RWPE1 (cell line): ENCODE measurements at places on chromosomes 1 and 21.

DNA sequence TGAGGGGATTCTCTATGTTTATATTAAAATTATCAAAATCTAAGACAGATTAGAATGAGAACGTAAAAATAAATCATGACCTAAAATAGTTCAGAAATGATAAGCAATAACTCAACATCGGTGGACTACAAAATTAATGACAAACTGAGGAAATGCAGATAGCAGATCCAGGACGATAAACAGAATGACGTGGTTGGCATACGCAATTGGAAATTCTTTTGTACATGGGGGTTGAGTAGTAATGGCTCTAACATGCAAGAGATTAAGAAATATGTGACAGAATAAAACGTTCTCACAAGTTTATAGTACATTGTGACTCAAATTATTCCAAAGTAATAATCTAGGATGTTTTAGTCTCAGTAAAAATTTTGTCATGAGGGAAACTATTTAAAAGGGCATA, 575.2 kb upstream of the BRINP3 start:
- DNase-seq: no peak

- DNase-seq: no peak
Observed at GRCh38 chr21:42361286-42361685, 5.0 kb downstream of the TFF1 start.

- no peak for DNase-seq
Observed at GRCh38 chr21:44065428-44065827, 41.8 kb upstream of the PWP2 start.

- DNase-seq: peak; percentile 50
Observed at GRCh38 chr1:107750364-107750959, 214.5 kb downstream of the VAV3 start.

DNA sequence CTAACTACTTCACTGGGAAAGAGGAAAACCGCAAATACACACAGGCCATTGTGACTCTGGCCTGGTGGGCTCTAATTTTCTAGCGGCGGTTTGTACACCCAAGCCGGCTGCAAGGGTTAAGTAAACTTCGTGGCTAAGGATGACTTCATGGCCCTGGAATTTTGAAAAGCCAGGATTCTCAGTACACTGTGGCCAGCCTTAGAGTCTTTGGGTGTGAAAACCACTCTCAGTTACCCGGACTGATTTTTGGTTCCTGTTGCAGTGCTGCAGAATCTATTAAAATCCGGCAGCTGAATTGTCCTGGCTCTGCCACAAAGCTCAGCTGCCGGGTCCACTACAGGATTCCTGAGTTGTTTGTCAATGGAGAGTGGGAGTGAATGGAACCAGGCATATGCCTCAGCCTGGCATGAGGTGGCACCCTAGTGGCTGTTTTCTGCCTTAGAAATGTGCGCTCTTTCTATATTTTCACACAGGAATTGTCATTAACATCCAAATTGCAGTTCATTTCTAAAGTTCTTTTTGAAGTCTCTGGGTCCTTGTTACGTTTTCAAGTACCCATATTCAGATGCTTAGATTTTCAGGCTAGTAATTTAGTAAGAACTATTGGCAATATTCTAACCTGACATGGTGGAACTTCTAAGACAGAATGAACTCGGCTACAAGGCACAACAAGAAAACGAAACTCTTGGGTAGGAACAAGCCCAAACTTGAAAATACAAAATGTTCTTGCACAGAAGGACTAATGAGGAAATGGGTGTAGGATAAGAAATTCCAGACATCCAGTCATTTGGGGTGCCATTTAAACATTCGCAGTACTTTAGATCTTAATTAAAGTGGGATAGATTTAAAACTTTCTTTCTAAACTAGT, 255.9 kb downstream of the NFIA start:
- peak; percentile 89 for DNase-seq

DNA sequence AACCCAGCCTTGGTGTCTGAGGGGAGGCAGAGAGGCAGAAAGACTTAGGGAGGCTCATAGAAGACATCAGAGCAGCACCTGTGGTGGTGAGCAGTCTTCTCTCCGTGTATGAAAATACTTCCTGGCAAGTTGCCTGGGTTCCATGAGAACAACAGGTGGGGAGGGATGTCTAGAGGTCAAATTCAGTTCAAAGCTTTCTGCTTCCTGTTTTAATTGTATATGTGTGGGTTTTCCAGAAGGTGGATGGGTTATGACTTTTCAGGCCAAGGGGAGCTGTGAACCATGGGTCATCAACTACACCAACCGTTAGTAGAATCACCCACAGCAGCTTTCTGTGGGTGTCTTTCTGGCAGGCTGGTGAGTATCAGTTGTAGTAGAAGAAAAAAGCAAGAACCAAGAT, 4.1 kb upstream of the FCRL2 start:
- no peak for DNase-seq

- DNase-seq: no peak
Observed at GRCh38 chr1:246734866-246735265, 10.7 kb downstream of the SCCPDH start.

- DNase-seq: no peak
Observed at GRCh38 chr1:240344918-240345317, 253.2 kb downstream of the FMN2 start.

GRCh38 chr1:211313392-211313791, 13.2 kb upstream of the TRAF5 start:
- no peak for DNase-seq

DNA sequence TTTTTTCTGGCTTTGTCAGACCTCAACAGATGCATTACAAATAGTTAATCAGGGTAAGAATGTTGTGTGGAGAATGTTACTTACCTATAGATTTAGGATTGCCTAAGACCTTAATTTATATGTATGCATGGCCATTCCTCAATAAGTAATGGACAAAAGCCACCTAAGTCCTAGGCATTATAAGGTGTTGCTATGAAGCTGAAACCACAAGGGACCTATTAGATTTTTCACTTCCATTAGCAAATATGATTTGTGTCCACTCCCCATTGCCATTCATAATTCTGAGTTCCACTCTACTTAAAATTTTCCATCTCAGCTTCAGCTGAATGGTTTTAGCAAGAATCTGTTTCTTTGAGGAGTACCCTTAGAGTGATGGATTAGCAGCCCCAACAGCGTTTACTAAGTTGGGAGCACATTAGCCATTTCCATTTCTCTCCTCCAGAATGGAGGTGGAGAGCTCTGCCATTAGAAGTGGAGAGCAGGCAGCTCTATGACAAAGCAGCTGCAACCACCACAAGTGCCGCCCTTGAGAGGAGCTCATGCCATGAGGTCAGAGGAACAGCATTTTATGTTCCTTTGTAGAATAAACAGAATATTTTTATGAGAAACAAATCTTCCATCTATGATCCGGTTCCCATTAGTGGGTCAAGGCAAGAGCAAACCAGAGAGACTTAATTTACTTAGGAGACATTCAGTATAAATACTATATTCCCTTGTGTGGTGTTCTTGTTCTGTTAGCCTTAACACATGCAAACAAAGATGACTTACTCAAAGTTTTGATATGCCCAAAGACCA, 28.9 kb upstream of the C1orf87 start:
- DNase-seq: no peak

DNA sequence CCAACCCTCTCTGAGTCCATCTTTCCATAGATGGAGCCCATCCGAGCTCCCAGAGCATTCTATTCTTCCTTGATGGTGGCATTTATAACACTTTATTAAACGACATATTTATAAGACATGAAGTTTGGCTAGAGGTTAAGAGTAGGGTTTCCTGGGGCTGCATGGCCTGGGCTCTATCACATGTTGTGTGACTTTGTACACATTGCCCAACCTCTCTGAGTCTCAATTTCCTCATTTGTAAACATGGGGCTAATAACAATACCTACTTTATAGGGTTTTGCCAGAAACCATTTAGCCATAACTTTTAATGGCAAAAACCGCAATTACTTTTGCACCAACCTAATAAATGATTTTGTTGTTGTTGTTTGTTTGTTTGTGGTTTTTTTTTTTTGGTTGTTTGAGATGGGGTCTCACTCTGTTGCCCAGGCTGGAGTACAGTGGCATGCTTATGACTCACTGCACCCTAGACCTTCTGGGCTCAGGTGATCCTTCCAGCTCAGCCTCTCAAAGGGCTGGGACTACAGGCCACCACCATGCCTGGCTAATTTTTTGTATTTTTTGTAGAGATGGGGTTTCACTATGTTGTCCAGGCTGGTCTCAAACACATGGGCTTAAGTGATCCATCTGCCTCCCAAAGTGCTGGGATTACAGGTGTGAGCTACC, 13.9 kb upstream of the ASAP3 start:
- no peak for DNase-seq

GRCh38 chr21:26449161-26449560, 123.9 kb downstream of the CYYR1 start:
- DNase-seq: peak; percentile 56

- DNase-seq: no peak
Observed at GRCh38 chr1:174194461-174194860, 35.1 kb downstream of the RABGAP1L start.

- DNase-seq: no peak
Observed at GRCh38 chr1:205245096-205245495, 17.4 kb downstream of the TMCC2 start.

DNA sequence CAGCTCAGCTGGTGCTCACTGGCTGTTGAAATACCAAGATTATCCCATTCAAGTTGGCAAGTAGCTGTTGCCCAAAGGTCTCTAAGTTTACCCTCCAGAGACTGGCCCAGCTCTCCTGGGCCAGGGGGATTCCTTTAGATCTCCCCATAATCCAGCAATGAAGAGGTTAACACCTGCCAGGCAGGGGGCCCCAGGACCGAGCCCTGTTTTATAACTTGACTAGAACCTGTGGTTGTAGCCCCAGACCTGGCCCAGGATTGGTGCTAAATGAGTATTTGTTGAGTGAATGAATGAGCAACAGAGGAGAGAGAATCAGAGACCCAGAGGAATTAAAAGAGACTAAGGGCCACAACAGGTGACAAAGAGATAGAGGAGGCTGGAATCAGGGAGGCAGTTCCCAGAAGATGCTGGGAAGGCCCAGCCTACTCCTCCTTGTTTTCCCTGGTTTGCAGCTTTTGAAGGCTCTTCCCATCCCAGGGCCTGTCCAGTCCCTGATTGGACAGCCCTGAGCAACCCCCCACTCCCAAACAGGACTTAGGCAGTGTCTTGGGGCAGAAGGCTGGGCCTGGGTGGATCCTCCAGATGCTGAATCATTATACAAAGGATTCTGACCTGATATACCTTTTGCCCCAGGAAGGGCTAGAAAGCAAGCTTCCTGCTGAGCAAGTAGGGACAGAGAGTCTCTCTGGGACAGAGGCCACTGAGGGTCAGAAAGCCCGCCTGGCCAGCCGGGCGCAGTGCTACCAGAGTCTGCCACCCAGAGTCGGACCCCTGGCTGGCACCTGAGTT, 2.4 kb upstream of the RHBG start:
- DNase-seq: no peak

GRCh38 chr1:231983588-231984193, 357.1 kb downstream of the DISC1 start:
- DNase-seq: no peak

GRCh38 chr1:20430355-20431175, 55.4 kb downstream of the CAMK2N1 start:
- DNase-seq: peak; percentile 54

- DNase-seq: no peak
Observed at GRCh38 chr1:84415396-84415795, 17.1 kb downstream of the DNASE2B start.

GRCh38 chr1:47031059-47031458, 7.6 kb downstream of the CYP4X1 start:
- DNase-seq: peak; percentile 38

- DNase-seq: no peak
Observed at GRCh38 chr1:111214884-111215283, 12.6 kb upstream of the CHI3L2 start.

DNA sequence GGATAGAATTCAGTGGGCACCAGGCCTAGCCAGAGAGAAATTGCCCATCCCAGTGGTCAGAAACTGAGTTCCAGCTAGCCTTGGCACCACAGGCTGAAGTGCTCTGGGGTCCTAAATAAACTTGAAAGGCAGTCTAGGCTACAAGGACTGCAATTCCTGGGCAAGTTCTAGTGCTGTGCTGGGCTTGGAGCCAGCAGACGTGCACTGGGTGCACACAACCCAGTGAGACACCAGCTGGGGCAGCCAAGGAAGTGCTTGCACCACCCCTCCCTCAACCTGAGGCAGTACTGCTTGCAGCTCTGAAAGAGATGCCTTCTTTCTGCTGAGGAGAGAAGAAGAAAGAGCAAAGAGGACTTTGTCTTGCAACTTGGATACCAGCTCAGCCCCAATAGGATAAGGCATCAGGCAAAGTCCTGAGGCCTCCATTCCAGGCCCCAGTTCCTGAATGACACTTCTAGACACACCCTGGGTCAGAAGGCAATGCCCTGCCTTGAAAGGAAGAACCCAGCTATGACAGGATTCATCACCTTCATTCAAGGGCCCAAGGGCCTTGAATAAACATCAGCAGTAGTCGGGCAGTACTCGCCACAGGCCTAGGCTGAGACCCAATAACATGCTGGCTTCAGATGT, 55.1 kb downstream of the OVGP1 start:
- DNase-seq: no peak

DNA sequence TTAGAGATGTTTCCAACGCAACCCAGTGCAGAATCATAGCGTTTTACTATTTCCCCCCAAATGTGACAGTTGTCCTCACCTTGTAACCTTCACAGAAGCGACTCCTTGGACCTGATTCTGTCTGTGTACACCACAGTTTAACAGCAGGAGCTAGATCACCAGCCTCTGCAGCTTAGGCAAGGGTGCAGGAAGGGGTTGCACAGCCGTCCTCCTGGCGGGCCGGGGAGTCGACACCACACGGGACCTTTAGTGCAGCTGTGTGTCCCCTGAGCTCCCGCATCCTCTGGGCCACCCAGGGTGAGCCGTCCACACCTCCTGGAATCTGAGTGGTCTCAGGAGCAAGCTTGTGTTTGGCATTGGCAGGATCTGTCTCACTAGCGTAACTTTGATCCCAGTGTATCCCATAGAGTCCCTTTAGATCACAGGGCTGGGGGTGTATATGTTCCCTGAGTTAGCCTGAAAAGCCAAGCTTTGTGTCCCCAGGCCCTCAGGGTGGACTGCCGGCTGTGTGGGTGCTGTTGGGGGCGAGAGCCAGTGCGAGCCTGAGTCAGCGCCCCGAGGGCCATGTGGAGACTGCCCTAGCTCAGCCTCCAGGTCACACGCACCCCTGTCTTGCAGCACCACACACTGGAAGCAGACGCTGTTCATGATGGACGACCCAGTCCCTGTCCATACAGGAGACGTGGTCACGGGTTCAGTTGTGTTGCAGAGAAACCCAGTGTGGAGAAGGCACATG, 27.5 kb downstream of the PRMT2 start:
- DNase-seq: peak; percentile 52
